ENCODE measurements at places on chromosomes 2 and 18.

DNA sequence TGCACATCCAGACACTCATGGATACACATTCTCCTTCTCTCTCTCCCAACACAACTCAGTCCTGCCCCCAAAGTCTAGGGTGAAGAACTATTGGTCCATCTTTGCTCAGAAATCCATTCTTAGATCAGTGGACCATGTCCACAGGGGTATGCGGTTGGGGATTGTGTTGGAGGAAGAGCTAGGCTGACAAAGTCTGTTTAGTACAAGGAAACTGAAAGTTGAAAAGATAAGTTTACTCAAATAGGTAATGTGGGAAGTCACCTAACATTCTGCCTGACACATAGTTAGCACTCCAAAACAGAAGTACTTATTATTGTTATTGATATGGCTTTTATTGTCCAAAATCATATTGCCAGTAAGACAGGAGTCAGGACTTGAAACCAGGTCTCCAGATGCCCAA, 55.9 kb downstream of the ALK start:
- DNase-seq, result no peak

DNA sequence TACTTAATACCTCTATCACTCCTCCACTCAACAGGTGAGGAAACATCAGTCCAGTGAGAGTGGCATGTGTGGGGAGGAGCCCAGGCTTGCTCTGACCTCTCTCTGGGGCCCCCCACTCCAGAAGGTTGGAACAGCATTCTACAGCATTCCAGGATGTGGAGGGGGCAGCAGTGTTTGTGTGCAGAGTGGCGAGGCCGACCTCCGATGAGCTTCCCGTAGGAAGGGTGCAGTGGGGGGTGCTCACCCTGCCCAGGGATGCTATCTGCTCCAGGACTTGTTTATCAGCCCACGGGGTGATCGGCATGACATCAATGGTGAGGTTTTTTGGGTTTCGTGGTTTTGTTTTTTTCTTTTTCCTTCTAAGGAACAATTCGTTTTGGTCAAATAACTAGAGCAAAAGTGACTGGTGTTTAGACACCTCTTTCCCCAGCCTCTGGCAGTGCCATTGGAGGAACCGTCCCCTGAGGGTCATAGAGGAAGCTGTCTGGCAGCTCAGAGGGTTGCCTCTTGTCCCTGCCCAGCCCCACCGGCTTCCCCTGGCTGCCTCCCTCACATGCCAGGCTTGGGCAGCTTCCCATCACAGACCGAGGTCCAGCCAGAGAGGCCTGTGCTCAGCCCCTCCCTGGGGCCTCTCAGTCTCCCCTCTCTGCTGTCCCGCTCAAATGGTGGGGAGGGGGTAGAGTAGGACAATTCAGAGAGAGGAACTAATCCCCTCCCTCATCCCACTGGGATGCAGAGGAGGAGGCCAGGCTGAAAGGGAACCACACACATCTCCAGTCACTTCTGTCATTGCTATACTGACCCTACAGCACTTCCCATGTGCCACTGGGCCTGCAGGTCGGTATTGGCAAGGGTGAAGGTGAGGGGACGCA, 96.5 kb downstream of the ZFP36L2 start:
- DNase-seq, result no peak

DNA sequence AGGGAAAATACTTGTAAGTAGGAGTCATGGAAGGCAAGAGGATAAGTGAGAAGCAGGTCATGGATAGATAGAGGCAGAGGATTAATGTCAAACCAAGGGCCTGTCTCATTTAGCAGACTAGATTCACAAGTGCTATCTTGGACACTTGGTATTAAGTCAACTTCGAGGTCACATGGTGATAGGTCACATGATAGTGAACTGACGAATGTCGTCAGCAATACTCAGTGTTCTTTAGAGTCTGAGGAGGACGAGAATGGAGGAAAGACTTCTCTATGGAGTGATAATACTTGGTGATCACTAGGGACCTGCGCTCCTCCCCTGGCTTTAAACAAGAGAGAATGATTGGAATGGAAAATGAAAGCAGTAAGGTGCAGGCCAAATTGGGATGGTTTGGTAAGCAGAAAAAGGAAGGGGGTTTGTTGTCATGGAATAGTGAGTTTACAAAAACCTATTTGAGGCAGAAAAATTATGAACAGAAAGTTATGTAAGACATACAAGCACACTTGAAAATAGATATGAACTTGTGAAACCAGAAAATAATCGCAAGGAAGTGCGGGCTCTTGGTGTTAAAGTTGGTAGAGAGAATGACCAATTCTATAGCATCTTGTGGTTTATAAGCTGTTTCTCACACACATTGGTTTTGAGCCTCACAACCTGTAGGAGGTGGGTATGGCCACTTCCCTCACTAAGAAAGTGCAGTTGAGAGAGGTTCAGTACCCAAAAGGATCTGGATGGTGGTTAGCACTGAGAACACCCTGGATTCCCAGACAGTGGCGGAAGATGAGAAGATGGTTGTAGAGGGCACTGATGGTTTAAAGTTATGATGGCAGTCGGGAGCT, 141.5 kb downstream of the WDSUB1 start:
- no peak for DNase-seq

- DNase-seq, result peak; percentile 67
These were observed 77.5 kb upstream of the TTC21B start for GRCh38 chr2:166031054-166031453.

DNA sequence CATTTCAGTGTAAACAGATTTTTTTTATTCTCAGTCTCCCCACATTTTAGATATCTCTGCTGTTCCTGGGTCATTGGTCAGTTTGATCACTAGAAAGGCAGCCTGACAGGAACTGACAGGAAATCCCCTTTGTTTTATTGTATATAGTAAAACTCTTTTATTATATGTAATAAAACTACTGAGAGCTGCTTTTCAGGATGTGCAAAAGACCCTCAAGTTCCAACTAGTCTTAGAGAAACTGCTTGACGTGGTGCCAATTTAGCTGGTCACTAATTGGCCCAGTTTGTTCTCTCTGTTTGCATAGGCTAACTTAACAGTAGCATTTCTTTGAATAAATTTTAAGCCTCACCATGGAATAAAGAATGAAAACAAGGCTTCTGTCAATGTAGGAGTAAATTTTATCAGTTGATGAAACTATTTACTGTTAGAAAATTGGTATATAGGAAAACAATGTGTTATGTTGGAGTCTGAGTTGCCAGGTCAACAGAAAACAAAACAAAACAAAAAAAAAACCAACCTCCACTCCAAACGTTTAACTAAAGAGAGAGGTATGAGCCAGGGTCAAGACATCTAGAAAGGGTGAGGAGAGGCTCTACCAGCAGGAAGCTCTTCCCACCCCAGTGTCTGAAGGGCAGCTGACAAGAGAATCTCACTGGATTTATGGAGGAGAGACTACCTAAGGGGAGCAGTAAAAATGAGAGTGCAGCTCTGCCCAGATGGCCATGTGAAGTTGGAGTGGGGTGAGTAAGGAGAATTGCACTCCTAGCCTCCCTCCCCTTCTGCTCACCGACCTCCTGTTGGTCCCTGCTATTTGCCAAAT, 184.6 kb downstream of the ST6GAL2 start:
- DNase-seq, result no peak

- DNase-seq, result no peak
These were observed 438 bp downstream of the HSPE1 start for GRCh38 chr2:197500503-197501131.

GRCh38 chr2:25596516-25597244, 76.7 kb downstream of the DTNB start:
- DNase-seq, result no peak

GRCh38 chr2:7037340-7038333, 120.4 kb downstream of the RNF144A start:
- no peak for DNase-seq

DNA sequence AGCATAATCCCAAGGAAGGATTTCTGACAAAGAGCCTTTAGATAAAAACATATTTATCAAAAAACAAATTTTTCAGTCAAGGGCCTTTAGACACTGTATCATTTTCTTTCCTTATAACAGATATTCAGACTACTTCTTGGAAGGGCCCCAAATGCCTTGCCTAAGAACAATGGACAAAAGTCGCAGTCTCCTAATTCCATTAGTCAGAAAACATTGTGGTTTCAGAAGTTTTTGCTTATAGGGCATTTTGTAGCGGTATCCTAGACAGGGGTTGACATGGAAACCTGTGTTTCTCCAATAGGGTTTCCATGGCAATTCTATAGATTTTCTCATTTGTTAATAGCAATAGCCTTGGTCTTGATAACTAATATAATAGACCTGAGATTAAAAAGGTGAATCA, 36.7 kb upstream of the AGPS start:
- no peak for DNase-seq
